ENCODE measurements at places on chromosomes 6 and 20. TPM values are rescaled to one million over a fixed set of nuclear protein-coding genes. Genes with fewer than 3 reads are reported as not detected.

DNA sequence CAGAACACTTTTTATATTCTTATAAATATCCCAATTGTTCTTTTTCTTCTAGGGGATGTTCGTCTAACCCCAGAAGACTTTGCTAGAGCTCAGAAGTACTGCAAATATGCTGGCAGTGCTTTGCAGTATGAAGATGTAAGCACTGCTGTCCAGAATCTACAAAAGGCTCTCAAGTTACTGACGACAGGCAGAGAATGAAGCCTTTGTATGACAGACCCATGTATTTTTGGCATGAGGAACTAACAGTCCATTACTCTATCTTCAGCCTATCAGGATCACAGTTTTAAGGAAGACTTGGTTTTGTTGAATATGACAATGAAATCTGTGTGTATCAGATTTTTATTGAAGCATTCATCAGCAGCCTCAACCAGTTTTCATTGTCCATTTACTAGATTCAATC is 71.4 kb downstream of the VTA1 start:
- DNase-seq: no peak

DNA sequence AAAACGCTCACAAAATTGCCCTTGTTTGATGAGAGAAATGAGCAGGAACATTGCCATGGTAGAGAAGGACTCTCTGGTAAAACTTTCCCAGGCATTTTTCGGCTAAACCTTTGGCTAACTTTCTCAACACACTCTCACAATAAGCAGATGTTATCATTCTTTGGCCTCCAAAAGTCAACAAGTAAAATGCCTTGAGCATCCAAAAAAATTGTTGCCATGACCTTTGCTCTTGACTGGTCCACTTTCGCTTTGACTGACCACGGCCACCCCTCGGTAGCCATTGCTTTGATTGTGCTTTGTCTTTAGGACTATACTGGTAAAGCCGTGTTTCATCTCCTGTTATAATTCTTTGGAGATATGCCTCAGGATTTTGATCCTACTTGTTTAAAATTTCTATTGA is 41.1 kb upstream of the PREP start:
- no peak for DNase-seq

DNA sequence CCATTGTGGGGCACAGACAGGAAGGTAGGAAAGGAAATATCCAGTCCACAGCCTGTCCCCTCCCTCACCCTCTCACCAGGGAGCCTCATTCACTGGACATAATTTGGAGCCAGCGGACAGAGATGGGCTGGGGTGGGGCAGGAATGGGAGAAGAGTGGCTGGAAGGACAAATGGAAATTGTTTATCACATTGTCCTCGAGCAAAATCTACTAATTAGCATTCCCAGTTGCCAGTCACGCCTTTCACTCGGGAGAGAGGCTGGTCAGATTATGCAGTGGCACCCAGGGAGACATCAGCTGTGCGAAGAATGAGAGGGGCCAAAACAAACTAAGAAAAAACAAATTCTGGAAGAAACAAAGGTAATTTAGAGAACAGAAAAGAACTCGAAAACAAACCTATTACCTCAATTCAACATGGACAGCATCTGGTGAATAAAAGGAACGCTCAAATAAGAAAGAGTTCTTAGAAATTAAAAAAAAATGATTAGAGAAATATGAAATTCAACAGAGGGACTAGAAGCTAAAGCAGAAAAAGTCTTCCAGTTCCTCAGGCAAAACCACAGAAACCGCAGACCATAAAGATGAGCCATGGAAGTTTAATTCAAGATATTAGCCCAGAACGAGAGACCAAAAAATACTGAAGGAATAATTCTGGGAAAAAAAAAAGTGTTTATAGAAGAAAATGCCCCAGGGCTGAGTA is 108.5 kb upstream of the RALGAPA2 start:
- DNase-seq: no peak

GRCh38 chr6:169972101-169972651 is 220.8 kb downstream of the ERMARD start:
- DNase-seq: peak; percentile 67

GRCh38 chr20:57451795-57452661 is 60.8 kb downstream of the RBM38 start:
- DNase-seq: no peak

- DNase-seq: no peak
Measured at GRCh38 chr6:38016824-38017223, 197.3 kb downstream of the ZFAND3 start.

GRCh38 chr20:1827974-1828785 is 67.0 kb upstream of the SIRPA start:
- DNase-seq: no peak

DNA sequence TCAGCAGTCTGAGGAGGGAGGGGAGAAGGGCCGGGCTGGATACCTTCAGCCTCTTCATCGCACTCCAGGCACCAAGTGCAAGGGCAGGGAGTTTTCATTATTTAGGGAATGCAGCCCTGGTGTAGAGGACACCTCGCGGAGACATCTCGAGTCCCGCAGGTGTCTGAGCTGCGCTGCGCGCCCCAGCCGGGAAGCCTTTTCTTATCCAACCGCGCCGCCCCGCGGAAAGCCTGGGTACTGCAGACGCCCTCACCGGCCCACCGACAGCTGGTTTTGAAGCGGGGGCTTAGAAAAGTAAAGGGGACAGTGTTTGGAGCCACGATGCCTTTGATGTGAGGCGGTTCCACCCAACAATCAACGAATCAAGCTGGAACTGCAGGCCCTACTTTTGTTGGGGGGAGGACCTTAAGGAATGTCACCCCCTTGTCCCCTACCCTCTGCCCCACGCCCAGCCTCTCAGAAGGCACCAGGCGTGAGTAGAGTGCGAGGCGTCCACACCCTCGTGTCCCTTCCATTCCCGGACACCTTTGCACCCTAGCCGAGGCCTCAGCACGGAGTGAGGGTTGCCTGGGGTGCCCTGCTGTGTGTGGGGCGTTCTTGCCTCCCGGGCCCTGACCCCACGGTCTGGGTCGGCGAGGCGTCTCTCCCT is 8.6 kb downstream of the NKX2-2 start:
- DNase-seq: no peak

- DNase-seq: no peak
Measured at GRCh38 chr20:25088267-25088666, 6.3 kb upstream of the VSX1 start.

DNA sequence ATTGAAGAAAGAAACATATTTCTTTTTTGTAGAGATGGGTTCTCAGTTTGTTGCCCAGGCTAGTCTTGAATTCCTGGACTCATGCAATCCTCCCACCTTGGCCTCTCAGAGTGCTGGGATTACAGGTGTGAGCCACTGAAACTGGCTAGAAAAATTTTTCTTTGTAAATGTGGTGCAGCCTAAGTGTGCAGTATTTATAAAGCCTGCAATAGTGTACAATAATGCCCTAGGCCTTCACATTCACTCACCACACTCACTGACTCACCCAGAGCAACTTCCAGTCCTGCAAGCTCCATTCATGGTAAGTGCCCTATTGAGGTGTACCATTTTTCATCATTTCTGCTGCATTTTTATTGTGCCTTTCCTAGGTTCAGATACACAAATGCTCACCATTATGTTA is 31.4 kb downstream of the NHSL1 start:
- DNase-seq: no peak

GRCh38 chr6:44497807-44498206 is 110.3 kb downstream of the CDC5L start:
- no peak for DNase-seq

GRCh38 chr20:23156170-23156841 is 70.2 kb upstream of the CD93 start:
- no peak for DNase-seq

DNA sequence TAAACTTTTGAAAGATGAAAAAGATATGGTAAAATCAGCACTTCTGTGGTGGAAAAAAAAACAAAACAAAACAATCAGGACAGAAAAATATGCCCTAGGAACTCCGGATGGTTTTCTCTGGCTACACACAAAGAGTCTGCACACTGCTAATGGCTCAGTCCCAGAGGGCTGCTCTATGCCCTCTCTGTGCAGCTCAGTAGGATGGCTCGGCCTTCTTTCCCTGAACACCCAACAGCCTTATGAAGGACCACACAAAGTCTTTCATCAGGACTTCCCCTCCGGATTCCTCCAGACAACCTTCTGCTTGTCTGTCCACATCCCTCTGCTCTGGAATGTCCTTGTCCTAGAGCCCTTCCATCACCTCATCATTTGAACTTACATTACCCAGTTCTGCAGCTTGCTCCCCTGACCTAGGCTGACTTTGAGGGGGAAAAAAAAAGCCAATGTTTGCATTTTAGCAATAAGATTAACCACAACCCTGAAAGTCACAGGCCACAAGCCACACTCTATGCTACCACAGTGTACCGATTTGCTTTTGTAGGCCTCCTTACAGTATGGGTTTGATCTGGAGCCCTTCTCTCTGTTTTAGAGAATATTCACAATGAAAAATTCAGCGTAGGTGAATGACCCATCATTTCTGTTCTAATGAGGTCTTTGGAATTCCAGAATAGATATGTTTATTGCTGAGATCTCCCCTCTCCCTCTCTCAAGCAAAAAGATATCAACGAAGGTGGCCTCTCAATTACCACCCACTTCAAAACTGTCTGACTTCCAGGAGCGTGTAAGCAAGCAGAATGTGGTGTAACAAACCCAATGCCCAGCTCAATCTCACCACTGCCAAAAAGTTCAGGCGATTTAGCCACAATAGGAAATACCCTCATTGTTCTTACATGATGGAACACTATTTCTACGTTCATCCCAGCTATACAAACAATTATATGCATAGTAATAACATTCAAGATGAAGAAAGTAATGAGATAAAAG is 164.0 kb downstream of the GMDS start:
- no peak for DNase-seq

PGM3 gene
- 12.2 TPM for total RNA-seq

E2F1 gene
- 1.4 TPM for total RNA-seq

CDC40 gene
- 11.5 TPM for total RNA-seq

AFDN gene
- total RNA-seq: 160 TPM

DSN1 gene
- 7.9 TPM for total RNA-seq

ZSCAN23 gene
- total RNA-seq: 0.65 TPM

HLA-DRB5 gene
- 0.25 TPM for total RNA-seq

MAS1 gene
- not detected for total RNA-seq

LTA gene
- total RNA-seq: not detected
